ENCODE measurements at places on chromosomes 7 and 10.

DNA sequence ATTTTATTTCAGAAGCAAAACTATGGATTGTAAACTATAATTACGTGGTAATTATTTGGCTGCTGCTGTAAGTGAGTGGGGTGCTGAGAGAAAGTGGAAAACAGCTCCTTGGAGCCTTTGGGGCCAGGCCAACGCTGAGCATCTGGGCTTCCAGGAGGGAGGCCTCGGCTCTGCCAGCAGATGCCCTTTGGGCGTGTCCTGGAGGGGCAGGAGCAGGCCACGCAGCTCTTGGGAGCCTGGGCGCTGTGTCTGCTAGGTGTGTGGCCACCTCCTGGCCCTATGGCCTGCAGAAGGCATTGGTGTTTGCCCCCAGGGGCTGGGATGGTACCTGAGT is 423.3 kb downstream of the GLRX3 start:
- no peak for DNase-seq

GRCh38 chr10:128861018-128861901 is 605.8 kb upstream of the MGMT start:
- no peak for DNase-seq

DNA sequence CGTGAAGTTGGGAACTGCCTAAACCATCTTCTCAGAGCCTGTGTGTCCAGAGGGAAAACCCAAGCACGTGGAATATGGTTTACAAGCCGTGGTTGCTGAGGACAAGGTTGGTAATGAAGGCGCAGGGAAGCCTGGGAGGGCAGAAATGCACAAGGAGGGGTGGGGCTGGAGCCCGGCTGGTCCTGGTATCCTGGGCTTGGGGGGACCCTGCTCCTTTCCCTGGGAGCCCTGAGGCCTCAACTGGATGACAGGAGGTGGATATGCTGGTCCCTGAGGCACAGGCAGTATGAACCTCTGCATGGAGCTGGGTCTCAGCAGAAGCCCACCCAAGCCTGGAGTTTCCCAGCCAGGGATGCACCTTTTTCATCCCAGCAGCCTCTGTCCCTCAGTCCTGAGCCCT is 80.3 kb upstream of the RET start:
- no peak for DNase-seq

DNA sequence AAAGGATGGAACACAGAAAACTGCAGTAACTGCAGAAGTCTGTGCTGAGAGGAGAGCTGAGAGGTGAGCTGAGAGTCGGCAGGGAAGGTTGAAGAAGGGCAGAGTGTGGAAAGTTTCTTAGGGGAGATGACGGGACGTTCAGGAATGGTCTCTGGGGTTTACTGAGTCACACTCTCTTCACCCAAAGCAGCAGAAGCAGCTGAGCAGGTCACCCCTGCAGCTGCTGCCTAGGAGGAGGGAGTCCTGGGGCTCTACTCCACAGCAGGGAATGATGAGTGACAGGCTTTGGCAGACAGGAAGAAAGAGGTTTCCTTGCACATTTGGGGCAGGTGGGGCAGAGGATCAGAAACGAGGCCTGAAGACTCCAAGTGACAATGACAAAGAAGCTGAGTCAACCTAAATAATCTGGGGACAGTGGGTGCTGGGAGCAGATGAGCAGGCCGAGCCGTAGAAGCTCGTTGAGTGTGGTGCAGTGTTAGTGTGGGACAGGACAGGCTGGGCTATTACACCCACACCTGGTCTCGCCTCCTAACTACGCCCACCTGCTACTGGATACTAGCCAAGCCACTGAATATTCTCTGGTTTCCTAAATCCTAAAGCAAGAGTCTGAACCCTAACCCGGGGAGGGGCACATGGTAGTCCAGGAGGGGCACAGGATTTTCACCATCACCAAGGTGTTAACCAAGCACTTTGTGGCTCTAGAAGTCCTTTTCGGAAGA is 24.9 kb downstream of the BEND7 start:
- no peak for DNase-seq

DNA sequence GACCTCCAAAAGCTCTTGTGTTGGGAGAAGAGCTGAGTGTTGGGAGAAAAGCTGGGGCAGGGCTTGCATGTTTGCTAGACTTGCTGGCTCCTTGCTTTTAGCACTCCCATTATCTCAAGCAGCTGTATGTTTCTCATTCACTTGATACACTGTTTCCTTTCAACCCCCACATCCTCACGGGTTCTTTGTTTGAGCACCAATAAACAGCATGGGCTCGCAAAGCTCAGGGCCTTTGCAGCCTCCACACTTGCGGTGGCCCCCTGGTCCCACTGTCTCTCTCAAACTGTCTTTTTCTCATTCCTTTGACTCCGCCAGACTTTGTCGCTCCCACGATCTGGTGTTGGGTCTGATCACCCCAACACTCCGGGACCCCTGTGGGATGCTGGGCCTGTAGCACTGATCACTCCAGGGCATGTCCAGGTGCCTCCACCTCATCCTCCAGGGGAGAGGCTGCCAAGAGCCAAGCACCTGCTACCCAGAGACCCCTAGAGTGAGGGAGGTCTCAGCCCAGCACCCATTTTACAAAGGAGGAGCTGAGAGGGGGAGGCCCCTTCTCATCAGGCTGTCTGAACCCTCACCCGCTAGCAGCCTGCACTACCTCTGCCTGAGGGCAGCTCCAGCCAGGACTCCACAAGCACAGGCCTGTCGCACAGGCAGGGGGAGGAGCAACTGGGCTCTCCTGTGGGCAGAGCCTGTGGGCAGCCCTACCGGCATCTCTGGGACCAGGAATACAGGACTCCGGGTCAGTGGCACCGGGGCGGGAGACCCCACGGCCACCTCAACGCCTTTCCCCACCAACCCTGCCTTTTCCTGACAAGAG is 49.1 kb upstream of the MSMB start:
- no peak for DNase-seq

DNA sequence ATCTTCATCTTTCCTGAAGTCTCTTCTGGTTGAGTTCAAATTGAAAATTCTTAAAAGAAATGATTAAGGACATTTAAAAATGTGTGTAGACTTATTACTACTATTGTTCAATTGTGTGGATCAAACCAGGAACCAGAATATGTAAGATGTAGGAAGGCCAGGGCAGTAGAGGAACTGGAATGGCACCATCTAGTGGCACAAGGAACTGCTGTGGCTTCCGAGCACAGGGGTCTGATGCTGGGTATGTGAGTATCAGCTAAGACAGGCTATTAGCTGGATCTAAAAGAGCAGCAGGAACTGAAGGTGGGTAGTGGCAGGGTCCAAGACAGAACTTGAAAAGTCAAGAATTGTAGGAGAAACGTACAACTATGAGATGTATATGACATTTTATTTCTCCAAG is 247.3 kb downstream of the SEMA3A start:
- no peak for DNase-seq

DNA sequence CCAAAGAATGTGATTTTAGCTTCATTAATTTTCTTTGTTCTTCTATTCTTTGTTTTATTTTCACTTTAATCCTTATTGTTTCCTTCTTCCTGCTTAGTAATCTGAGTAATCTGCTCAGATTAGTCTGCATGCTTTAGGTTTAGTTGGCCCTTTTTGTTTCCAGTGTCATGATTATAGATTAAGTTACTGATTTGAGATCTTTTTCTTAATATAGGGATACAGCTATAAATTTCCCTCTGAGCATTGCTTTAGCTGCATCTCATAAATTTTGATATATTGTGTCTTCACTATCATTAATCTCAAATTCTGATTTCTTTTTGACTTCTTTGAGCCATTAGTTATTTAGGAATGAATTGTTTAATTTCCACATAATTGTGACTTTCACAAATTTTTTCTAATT is 6.2 kb downstream of the NET1 start:
- DNase-seq, result no peak

DNA sequence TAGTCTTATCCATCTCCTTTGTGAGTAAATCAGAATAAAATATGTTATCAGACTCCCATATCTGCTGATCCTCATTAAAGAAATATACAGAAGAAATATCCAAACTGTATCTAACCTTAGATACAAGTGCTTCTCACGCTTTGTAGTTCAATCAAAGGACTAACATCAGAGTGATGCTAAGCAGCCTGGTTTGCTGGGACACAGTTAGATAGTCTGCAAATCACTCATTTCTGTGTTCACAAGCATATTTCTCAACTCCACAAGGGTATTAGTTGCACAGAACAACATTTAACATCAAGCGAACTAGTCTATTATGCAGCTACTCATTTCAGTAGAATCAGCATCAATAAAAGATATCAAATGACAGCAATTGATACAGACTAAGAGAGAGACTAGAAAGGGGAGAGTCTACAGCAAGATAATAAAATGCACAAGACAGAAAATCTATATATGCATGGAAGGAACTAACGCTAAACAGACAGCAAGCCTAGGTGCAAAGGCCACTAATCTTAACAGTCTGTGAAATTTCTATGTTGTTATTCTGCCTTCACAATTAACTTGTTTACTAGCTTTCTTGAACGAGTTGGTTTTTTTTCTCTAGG is 30.0 kb downstream of the DNAJC12 start:
- no peak for DNase-seq

DNA sequence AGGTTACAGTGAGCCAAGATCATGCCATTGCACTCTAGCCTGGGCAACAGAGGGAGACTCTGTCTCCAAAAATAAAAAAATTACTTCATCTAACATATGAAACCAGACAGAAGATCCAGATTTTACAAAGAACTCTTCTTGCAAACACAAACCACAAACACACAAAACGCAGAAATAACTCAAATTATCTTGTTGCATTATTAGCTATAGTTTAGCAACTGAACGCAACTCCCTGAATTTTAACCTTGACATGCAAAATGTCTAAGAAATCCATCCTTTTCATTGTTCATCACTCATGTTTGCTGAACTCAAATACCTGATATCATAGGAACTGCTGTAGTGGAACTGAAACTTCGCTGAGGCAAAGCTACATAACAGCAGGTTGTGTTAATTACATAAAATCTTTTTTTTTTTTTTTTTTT is 64.1 kb downstream of the MICU1 start:
- DNase-seq, result no peak

GRCh38 chr10:2839081-2839725 is 228.1 kb upstream of the PFKP start:
- no peak for DNase-seq

DNA sequence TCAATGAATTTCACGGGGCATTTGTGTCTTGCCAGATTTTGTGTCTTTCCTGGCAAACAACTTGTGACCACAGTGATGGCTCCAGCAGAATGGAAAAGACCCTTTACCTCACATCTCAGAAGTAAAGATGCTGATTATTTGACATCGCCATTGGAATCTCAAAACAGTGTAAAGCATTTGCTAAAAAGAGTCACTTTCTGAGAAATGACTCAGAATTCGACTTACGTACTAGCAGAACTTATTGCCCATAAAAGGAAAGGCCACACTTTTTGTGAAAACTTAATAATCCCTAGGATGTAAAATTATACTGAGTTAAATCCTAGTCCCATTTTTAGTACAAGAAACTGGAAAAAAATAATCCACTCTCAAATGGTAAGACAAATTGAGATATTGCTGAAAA is 35.9 kb upstream of the PRKCQ start:
- no peak for DNase-seq

GRCh38 chr10:51804866-51805265 is 105.5 kb upstream of the CSTF2T start:
- no peak for DNase-seq

GRCh38 chr10:110556969-110557601 is 10.4 kb upstream of the SMC3 start:
- no peak for DNase-seq
